ENCODE measurements at places on chromosomes 1 and 21.

- DNase-seq, result no peak
Measured at GRCh38 chr1:91572044-91572443, 71.4 kb downstream of the CDC7 start.

DNA sequence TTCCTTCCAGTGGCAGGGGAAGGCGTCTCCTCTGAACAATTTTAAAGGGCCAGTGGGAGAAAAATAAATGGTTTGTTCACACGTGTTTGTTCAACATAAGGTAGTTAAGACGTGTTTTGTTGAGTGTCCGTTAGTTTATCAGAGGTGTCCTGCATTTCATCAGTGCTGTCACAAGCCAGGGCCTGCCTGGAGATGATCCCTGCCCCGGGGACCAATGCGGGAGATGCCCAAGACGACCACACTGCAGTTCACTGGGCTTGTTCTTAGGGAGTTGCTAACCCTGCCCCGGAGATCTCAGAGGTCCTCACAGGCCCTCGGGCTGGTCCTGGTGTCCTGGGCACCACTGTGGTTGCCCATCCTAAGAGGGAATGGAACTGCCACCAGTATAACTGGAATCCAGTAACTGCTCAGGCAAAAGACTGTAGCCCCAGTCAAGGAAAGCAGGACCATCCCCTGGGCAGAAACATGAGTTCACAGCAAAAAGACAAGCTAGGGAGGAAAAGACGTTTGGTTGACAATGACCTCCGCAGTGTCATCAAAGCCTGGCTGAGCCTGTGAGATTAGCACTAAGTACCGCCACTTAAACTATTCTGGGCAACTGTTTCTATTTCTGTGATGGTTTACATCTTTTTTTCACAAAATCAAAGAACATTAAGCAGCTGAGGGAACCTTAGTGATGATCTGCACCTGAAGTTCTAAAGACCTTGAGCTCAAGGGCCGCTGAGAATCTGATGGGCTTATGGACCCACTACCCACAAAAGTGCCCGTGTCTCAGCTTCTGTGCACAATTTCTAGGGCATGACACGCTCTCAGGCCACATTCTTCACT, 44.9 kb upstream of the LIN9 start:
- no peak for DNase-seq

DNA sequence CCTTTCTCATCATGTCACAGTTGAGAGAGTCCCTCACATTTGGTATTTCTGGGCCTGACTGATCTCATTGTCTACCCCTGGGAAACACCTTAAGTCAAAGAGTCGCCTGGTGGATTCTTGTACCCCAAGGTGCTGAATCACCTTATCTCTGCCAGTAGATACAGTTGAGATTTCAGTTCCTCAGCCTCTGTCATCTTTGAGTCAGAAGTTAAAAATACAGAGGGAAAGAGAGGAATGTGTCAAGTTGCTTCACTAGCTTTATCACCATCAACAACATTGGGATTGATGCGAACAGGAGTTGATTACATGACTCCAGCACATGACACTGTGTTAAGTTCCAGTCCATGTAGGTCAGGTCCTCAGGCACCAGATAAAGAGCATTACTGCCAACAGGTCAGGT, 513.0 kb downstream of the NUF2 start:
- no peak for DNase-seq

GRCh38 chr1:230661976-230662375, 19.7 kb downstream of the COG2 start:
- no peak for DNase-seq

GRCh38 chr1:22592919-22593790, 29.9 kb downstream of the EPHA8 start:
- DNase-seq, result no peak

GRCh38 chr1:31628931-31629556, 11.6 kb downstream of the HCRTR1 start:
- no peak for DNase-seq

GRCh38 chr1:180199018-180199417, 31.0 kb upstream of the LHX4 start:
- DNase-seq, result no peak

GRCh38 chr1:80593197-80593596, 1207.5 kb upstream of the ADGRL2 start:
- no peak for DNase-seq

GRCh38 chr1:151585622-151586021, 26.2 kb upstream of the SNX27 start:
- no peak for DNase-seq

DNA sequence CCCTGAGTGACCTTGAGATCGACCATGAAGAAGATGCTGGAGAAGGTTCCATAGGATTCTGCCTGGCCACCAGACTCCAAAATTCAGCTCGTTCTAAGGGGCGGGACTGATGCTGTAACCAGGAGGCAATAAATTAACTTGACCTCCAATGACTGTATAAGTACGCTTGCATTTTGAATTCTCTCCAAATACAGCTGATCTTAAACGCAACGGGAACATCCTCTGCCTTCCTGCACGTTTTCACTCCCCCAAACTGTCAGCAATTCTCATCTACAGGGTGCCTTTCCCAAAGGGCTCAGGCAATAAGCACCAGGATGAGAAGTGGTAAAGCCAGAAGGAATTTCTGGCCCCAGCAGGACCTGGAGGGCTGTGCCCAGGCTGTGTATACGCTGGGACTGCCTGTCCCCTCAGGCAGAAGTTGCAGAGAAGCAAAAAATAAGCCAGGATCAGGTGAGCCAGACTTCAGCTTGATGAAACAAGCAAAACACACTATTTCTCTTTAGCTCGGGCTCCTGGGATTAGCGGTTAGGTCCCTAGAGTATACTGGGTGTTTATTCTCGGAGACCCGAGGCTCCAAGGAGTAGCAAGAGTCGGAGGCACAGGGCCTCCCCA, 124.8 kb downstream of the LRIG2 start:
- DNase-seq, result no peak

DNA sequence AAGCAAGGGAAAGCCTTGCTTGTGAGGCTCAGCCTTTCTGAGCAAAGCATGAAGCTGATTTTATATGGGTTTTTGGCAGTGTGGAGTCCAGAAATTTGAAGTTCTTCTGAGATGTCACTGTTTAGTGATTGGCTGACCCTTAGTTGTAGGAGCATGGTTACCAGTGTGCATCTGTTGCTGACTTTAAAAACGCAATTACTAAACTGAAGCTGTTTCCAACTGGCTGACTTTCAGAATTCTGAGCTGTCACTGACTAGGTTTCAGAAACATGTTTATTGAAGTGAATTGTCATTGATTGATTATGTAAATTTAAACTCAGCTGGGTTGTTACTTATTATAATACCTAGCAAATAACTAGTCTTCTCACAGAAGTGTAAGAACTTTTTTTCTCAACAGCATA, 89.4 kb downstream of the PDE4B start:
- DNase-seq, result no peak

DNA sequence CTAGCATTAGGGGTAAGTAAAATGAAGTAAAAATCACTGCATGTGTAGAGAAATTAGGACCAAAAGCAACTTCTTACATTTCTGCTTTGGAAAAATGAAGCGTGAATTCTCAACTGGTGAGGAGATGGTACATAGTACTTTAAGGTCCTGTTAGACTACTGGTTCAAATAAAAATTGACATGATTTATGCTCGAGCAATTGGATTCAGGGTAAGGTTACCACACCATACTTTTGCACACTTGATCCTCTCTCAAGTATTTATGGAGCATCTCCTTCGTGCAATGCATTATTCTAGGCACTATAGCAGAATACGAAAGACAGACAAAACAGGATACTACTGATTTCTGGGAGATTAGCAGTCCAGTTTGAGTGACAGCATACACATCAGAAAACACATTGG, 66.2 kb downstream of the BRINP2 start:
- DNase-seq, result no peak

DNA sequence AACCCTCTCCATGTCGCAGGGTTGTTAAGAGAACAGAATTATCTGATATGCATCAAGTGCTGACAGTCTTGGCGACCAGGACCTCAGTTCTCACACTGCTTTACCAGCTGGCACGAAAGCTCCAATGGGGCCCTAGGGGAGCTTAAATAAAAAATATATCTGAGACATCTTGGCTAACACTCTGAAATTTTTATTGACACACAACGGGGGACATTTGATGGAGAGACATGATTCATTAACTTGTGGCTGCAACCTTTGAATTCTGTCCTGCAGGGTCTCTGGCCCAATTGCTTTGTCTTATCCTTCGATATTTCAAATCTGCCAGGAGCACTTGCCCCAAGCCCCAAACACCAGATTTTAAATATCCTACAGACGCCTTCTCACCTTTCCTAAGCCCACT, 567.0 kb downstream of the AJAP1 start:
- DNase-seq, result no peak

Data from stimulated activated CD4-positive, alpha-beta T cell treated with anti-CD3 and anti-CD28 coated beads, Interleukin-1b, Interleukin-23, amount 100 ng/mL, for 4 hours (primary cell).